NCI-H345 (cell line): ENCODE measurements at places on chromosomes 7 and 10.

GRCh38 chr7:46775776-46776175 lies 806.1 kb downstream of the TNS3 start:
- no peak for DNase-seq

- DNase-seq, result no peak
Measured at GRCh38 chr10:8424555-8425211, 370.2 kb downstream of the GATA3 start.

- no peak for DNase-seq
Measured at GRCh38 chr7:115216652-115217051, 294.8 kb downstream of the MDFIC start.

GRCh38 chr10:126448091-126448490 lies 59.8 kb upstream of the ADAM12 start:
- DNase-seq, result no peak

GRCh38 chr10:59012839-59013238 lies 163.6 kb upstream of the PHYHIPL start:
- no peak for DNase-seq

DNA sequence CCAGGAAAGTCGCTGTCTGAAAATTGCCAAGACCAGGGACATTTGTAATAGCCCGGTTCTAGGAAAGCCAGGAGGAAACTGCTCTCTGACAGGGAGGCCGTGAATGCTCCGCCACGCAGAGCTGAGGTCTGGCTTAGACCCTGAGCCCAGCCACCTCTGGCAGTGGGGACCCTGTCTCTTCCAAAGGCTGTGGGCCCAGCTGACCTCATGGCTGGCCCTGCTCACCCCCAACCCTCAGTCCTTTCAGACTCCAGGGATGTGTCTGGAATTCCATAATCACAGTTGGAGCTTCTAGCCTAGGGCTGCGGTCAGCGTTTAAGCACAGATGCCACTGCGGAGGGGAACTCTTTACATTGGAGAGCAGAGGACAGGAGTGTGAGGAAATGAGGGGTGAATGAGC lies 6.6 kb upstream of the VIPR2 start:
- DNase-seq, result no peak

- no peak for DNase-seq
Measured at GRCh38 chr10:128000471-128001362, 93.8 kb downstream of the PTPRE start.
